ENCODE measurements at places on chromosomes 6 and 20.

GRCh38 chr6:92681401-92681800 lies 738.0 kb downstream of the EPHA7 start:
- no peak for DNase-seq

- no peak for DNase-seq
Observed at GRCh38 chr6:75315978-75316377, 31.4 kb upstream of the TMEM30A start.

- DNase-seq, result no peak
Observed at GRCh38 chr20:35598899-35599775, 16.5 kb upstream of the SPAG4 start.

GRCh38 chr6:139008117-139008516 lies 20.1 kb upstream of the REPS1 start:
- no peak for DNase-seq

- no peak for DNase-seq
Observed at GRCh38 chr20:45426320-45427016, 10.5 kb downstream of the PIGT start.

DNA sequence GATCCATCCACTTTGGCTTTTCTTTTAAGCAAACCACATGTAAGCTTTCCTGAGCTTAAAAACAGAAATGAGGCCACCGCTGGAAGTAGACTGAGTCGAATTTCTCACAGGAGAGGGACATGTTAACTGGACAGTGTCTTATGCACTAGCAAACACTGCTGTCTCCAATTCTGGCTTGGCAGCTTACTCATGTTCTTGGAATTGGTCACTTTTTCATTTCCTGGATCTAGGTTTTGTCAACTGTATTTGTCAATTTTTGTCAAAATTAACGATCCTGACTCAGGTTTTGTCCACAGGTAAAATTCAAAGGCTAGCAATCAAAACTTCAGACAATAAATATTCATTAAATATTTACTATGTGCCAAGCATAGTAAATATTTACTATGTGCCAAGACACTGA lies 601.5 kb downstream of the RNF144B start:
- no peak for DNase-seq

DNA sequence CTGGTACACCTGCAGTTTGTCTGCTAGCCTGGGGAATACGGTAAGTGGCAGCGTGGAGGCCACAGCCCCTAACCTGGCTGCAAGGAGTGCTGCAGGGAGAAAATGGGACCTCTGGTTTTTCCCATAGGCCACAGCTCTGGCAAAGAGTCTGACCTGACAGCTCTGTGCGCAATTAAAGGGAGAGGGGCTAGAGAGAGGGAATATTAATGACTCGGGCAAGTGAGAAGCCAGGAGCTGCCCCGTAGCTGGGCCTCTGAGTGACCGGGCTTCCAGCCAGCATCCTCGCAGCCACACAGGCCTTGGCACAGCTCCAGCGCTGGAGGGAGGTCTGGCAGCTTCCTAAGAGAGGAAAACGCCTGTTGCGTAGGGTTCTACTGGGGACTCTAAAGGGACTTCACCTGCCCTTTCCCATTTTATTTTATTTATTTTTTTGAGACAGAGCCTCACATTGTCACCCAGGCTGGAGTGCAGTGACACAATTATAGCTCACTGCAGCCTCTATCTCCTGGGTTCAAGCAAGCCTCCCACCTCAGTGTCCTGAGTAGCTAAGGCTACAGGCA lies 18.2 kb upstream of the OCSTAMP start:
- no peak for DNase-seq

DNA sequence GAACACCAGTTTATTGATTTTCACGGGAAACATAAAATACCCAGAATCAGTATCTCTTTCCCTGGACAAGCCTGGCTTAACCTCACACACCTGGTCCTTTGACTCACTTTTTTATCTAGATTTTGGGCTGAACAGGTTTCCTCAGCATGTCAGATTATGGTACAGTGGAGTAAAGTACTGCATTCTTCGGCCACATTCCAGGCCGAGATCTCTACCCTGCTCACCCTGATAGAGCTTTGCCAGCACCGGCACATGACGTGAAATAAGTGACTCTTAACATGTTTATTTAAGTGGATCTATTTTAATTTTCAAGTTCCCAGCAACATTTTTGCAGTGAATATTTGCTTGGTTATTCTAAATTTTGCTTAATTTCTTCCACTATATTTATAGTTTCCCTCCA lies 79.0 kb upstream of the POPDC3 start:
- DNase-seq, result no peak

DNA sequence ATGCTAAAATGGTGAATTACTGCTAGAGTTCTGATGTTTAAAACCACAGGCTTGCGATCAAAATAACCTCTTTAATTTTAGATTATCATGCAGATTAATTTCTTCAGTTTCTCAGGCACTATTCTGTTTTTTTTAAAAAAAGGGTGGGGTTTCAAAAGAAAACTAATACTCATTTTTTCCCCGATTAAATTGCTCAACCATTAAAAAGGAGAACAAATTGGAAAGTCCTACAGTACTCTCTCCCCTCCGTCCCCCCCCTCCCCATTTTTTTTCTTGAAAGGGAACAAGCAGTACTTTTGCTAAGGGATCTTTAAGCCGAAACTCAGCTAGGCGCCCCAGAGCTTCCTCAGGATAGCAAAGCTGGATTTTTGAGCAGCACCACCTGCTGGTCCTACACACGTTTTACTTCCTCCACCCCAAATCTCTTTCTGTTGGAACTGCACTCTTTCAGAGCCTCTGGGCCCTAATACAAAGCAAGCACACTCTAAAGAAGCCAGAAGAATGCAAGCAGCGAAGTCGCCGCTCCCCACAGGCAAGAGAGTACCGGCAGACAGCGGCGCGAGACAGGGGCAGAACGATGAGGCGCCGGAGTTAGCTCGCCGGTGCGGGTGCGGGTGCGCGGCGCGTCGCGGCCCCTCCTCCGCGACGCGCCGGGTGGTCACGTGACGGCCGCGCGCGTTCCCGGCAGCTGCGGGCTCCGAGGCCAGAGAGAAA lies at the start of gene RNF146:
RNF146 (plus strand) TSS at position 687 of the 714 bp plus-strand sequence. CDS start 13,475 bp downstream, outside the sequence.
- peak; percentile 39 for DNase-seq

DNA sequence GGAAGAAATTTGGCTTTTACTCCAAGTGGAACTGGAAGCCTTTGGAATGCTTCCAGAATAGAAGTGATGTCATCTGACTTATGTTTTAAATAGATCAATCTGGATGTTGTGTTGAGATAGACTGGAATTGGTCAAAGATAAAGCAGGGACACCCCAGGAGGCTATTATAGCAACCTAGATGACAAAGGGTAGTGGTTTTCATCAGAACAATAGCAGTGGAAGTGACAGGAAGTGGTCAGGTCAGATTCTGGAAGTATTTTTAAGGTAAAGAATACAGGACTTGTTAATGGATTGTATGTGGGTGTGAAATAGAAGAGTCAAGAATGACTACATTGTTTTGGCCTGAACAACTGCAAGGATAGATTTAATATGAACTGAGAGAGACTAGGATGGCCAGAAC lies 191.4 kb downstream of the ADGRB3 start:
- no peak for DNase-seq

GRCh38 chr20:5510446-5510845 lies 193.7 kb upstream of the PROKR2 start:
- DNase-seq, result no peak

DNA sequence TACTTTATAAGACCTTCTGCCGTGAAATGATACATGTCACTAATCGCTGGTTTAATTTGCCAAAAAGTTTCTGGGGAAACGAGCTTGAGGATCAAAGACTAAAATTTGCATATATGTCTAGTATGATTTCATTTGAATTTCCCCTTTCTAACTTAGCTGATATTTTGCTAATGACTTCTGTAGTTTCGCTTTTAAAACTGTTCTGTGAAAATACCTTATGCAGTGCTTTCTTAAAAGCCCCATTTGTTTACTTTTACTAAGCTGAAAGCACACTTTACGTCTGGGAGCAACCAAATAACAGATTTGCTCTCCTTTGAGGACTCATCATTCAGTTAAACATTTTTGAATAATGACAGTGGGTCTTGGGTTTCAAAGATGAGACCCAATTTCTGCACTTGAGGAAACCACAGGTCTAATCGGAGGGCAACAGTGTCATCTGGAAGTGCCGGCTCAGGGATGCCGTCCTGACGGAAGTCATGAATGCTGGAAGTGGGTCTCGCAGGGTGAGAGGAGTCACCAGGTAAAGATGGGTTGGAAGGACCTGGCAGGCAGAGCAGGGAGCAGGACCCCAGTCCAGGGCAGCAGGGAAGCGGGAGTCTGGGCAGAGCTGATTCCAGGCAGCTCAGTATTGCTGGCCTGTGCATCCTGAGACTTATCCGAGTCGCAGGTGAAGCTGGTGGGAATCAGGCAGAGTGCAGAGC lies 33.2 kb downstream of the PLEKHG1 start:
- no peak for DNase-seq

- DNase-seq, result no peak
Observed at GRCh38 chr20:47737923-47738322, 47.4 kb downstream of the SULF2 start.

DNA sequence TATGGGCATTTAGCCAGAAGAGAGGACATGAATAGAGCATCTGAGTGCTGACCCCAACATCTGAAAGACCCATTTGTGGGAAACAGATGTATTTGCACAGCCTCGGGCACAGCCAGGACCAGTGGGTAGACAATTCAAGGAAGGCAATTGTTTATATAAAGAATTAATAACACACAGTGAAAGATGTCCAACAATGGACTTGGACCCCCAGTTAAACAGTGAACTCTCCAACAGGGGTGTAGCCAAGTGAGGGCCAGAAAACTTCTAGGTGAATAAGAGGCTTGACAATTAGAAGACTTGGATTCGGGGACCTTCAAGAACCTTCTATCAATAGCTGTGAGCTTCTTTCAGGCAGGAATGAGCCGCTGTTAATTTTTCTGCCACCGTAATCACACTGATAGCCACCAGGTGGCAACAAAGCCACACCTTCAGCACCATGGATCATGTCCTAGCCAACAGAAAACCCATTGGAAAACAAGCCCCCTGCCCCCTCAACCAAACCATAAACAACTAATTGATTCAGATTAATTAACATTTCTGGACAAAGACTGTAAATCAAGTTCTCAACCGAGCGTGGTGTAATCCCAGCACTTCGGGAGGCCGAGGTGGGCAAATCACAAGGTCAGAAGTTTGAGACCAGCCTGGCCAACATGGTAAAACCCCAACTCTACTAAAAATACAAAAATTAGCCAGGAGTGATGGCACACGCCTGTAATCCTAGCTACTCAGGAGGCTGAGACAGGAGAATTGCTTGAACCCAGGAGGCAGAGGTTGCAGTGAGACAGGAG lies 8.8 kb upstream of the SRSF6 start:
- DNase-seq, result no peak

- DNase-seq, result no peak
Observed at GRCh38 chr20:19977373-19977770, 39.8 kb upstream of the NAA20 start.

- DNase-seq, result no peak
Observed at GRCh38 chr20:17439616-17440296, 91.4 kb downstream of the BFSP1 start.

DNA sequence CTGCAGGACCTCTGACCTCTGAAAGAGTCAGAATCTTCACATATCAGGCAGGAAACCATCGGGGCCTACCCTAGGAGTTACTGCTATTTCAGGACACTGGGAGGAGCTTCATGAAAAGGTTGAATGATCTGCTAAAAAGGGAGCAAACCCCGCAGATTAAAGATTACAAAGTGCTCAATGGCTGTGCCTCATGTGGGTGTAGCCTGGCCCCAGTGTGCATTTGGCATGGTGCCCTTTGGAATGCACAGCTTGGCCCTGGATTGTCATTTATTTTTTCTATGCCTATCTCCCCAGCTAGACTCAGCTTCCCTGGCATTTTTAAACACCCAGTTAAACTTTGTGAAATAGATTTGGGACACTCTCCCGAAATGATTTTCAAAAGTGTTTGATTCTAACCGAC lies 368.5 kb upstream of the SPTLC3 start:
- DNase-seq, result no peak

GRCh38 chr6:31776989-31777666 lies at the start of gene VWA7:
VWA7 (minus strand) TSS chr6:31777328; CDS start chr6:31776779, 549 bp downstream.
- DNase-seq, result peak; percentile 19

- no peak for DNase-seq
Observed at GRCh38 chr6:134902074-134902861, 47.6 kb downstream of the ALDH8A1 start.

DNA sequence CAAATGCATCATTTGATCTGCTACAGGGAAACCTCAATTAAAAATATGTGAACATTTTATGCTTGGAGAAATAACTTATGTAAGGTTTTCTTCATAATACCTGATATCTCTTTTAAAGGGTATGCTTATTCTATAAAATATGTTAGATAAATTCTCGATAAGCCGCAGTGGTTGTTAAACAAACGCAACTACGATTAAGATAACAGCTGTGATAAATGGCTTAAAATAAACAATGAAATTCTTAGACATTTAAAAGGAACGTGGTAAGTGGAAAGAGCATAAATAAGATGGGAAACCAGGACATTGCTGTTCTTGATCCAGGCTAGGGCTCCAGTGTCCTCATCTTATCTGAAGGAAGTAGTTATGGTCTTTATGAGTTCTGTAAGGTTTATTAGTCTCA lies 415.9 kb downstream of the CD83 start:
- no peak for DNase-seq

DNA sequence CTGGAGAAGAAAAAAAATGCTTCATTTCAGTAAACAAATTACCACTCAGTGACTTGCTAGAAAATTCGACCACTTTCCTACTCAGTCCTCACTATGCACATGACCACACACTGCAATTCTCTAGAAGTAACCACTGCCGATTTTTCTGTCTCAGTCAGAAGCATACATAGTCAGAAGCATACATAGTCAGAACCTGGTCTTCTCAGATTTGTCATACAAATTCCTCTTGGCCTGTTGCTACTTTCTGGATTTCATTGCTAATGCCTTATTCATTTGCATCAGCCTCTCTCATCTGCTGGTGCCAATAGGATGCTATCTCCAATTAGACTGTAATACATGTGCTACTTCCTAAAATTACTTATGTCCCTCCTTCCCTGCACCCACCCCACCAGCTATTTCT lies 10.2 kb upstream of the KIF16B start:
- DNase-seq, result no peak

GRCh38 chr6:52566201-52566600 lies 10.7 kb downstream of the TRAM2 start:
- DNase-seq, result no peak

- DNase-seq, result no peak
Observed at GRCh38 chr6:33407132-33407718, 3.6 kb upstream of the PHF1 start.

DNA sequence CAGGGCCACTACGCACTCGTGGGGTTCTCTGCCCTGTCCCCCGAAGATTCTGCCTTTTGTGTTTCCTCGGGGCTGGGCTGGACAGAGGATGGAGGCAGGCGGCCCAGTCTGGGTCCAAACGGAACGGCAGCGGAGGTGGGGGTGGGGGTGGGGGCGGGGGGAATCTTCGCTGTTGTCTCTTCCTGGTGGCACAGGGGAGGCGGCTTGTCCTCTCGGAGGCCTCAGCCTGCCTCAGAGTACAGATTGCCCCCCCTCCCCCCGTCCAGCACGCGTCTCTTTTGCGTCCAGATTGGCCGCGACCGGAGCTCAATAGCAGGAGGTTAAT lies 1.4 kb upstream of the INSM1 start:
- DNase-seq, result no peak

GRCh38 chr6:43786664-43787329 lies 16.8 kb downstream of the VEGFA start:
- no peak for DNase-seq

- DNase-seq, result no peak
Observed at GRCh38 chr6:57147955-57148858, 23.9 kb upstream of the BAG2 start.

- DNase-seq, result no peak
Observed at GRCh38 chr6:105835373-105835772, 250.8 kb upstream of the PRDM1 start.

- DNase-seq, result no peak
Observed at GRCh38 chr6:44214307-44214706, 2.4 kb upstream of the MYMX start.

Measured in NCI-H1436 treated with DMSO at 0.1 percent for 48 hours (cell line).